ENCODE measurements at places on chromosomes 1 and 21. TPM values are rescaled to one million over a fixed set of nuclear protein-coding genes. Genes with fewer than 3 reads are reported as not detected.
A peak's percentile ranks its signal among the peaks of the same experiment; 100 is the strongest.

GRCh38 chr1:155130272-155131006 lies 2.8 kb downstream of the EFNA1 start:
- DNase-seq: no peak

The MYBPH gene
- 0.09 TPM for polyA plus RNA-seq

The YOD1 gene
- 2.5 TPM for polyA plus RNA-seq

The G0S2 gene
- polyA plus RNA-seq: 4.7 TPM

GRCh38 chr1:115545096-115545720 lies 96.6 kb upstream of the VANGL1 start:
- no peak for DNase-seq

GRCh38 chr1:61361931-61362330 lies 279.6 kb downstream of the NFIA start:
- no peak for DNase-seq

The WDR3 gene
- 33.4 TPM for polyA plus RNA-seq

DNA sequence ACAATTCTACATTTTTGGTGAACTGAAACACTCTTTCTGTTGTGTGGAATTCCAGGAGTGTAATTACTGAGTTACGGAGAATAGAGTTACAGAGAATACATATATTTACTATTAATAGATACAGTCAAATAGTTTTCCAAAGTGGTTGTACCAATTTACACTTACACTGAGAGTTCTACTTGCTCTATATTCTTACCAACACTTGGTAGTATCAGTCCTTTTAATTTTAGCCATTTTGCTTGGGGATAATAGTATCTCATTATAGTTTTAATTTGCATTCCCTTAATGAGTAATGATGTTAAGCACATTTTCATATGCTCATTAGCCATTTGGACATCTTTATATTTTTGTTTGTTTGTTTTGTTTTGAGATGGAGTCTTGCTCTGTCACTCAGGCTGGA lies 28.9 kb downstream of the AGO4 start:
- DNase-seq: no peak

- DNase-seq: no peak
These were observed 282.9 kb downstream of the PTPRU start for GRCh38 chr1:29519108-29519787.

- no peak for DNase-seq
These were observed 25.7 kb upstream of the VPS13D start for GRCh38 chr1:12204140-12204539.

The EDN2 gene
- 0.19 TPM for polyA plus RNA-seq

The CA6 gene
- not detected for polyA plus RNA-seq

DNA sequence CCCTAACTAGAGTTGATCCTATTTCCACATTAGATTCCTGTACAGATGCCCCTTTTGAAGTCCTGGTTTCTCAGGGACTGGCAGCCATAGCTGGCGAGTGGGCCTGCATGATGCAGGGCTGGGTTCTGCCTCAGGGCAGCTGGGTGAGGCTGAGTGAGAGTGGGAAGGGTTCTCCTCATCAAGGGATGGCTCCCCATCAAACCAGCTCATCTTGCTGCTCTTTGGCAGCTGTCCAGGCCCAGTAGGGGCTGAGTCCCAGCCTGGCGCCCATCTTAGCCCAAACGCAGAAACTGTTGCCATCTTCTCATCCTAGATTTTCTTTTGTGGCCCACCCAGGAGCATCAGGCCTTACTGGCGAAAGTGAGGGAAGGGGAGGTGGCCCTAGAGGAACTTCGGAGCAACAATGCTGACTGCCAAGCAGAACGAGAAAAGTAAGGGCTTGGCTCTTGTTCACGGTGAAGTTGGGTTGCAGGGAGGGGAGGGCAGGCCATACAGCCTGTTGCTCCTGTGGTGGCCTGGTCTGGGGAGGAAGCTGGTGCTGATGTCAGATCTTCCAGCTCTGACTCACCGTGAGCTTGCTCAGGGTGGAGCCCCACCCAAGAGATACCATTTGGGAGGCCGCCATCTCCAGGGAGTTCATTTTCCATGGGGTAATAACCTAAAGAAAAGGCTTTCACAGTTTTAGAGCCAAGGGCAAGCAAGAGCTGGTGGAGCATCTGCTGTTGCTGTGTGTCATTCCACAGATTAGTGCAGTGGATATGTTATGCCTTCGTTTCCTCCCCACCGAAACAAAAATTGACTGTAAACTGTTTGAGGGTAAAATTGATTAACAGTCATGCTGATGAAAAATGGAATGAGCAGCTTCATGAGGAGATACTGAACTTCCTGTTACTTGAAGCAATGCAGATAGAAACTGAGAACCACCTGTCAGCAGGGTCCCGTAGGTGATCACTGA lies 34.7 kb downstream of the TUFT1 start:
- no peak for DNase-seq

- DNase-seq: no peak
These were observed 202.3 kb downstream of the LTN1 start for GRCh38 chr21:28790335-28790734.

DNA sequence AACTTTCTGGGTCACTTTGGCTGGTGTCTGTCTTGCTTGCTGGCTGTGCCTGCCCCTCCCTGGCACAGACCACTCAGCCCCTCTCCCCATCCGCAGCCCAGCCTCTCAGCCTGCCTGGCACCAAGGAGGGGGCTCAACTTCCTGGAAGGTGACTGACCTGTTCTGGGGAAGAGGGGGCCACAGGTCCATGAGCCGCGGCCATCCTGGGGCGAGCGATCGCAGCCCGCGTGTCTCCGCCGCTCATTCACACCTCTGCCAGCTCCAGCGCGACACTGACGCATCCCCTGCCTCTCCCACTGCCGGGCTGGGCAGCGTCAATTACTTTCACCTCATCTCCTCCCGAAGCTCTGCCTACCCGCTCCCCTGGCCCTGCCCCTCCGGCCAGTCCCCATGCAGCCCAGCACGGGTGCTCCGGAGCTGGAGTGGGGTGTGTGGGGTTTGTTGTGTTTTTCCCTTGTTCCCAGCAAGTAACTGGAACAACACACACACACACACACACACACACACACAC lies 14.3 kb downstream of the SLC6A9 start:
- DNase-seq: no peak

DNA sequence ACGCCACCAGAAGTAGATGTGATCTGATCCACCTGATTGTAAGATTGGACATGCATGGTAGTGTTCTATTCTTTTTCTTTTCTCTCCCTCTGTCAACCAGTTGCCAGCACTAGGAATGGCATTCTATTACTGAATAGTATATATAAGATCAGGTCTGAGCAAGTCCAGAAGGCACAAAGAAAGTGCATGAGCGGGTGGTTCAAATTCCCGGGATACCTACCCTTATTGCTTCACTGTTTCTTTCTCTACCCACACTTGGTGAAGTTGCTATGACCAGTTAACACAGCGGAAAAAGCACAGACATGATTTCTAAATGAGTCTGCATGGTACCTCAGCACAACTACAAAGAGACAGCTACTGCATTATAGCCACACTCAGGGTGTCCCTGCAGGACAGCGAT lies 64.0 kb downstream of the SLC9A1 start:
- DNase-seq: no peak

The PHF13 gene
- 11.6 TPM for polyA plus RNA-seq

DNA sequence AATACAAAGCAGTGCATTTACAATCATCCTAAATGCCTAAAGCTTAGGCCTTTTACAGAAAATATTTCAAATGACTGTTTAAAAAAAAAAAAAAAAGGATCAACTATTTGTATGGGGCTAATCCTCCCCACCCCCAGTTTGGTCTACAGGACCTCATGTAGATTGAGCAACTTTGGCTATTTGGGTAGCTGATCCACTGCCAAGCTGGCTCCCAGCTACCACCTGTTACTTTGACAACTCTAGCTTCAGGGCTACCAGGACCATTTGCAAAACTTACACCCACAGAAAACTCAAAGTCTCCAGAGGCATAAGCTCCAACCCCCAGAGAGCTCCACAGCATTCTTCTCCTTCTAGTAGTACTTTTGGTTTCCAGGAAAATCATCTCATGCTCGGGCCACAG lies 29.4 kb downstream of the JAK1 start:
- no peak for DNase-seq

GRCh38 chr1:224198572-224198971 lies 15.5 kb downstream of the DEGS1 start:
- DNase-seq: no peak

- DNase-seq: peak; percentile 65
These were observed 43.7 kb upstream of the RNF11 start for GRCh38 chr1:51192213-51192843.

DNA sequence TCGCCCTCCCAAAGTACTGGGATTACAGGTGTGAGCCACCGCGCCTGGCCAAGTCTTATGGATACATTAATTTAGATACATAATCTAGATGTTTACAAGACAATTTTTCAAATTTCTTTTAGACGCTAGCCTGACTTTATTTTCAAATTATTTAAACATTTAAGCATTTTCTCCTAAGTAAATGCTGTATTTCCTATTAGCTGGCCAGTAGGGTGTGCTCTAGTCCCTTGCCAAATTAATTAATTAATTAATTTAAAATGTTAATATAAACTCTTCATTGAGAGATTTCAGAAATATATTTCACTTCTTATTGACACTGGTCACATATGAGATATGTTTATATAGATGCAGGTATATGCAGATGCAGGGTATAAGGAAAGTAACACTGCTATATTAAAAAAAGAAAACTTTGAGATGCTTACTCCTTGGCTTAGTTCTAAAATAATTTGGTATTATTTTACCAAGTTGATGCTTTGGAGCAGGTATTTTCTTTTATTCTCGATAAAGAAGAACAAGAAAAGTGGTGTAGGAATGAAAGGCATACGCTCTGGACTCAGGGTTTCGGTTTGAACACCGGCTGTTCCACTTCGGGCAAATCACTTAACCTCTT lies 5.2 kb upstream of the ERRFI1 start:
- DNase-seq: no peak

DNA sequence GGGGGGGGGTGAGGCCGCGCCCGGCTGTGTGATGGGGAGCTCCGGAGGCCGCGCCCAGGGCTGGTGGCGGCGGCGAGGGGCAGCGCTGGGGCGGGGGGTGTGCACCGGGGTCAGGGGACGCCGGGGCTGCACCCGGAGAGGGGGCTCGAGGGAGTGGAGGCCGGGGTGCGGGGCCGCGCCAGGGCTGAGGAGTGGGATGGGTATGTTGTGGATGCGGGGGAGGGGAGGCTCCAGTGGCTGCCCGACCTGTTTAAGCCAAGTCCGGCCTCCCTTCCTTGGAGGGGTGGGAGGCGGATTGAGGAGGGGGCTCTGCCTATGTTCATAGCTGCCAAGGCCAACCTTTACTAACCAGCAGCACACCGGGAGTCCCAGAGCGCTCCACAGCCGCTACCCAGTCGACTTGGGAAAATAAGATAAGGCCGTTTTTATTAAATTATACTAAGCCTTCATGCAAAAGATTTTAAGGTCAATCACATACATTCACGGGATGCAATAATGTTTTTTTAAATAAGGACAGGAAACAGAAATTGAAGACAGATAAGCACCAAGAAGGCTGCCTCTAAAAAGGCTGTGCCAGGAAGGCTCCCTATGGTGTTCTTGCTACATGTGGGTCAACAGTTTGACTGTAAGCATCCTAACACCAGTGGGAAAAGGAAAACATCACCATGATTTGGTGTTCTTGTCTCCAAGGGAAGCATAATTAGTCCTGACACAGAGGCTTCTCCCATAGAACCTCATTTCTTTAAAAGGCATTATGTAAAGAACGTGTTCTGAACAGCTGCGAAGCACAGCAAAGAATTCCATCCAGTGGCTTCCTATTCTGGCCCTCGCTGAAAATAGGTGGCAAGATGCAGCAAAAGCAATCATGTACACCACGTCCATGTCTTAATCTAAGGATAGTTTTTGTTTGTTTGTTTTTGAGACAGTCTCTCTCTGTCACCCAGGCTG lies 626 bp upstream of the HLCS start:
- DNase-seq: no peak

GRCh38 chr1:58883037-58883887 lies 99.4 kb upstream of the JUN start:
- peak; percentile 79 for DNase-seq

DNA sequence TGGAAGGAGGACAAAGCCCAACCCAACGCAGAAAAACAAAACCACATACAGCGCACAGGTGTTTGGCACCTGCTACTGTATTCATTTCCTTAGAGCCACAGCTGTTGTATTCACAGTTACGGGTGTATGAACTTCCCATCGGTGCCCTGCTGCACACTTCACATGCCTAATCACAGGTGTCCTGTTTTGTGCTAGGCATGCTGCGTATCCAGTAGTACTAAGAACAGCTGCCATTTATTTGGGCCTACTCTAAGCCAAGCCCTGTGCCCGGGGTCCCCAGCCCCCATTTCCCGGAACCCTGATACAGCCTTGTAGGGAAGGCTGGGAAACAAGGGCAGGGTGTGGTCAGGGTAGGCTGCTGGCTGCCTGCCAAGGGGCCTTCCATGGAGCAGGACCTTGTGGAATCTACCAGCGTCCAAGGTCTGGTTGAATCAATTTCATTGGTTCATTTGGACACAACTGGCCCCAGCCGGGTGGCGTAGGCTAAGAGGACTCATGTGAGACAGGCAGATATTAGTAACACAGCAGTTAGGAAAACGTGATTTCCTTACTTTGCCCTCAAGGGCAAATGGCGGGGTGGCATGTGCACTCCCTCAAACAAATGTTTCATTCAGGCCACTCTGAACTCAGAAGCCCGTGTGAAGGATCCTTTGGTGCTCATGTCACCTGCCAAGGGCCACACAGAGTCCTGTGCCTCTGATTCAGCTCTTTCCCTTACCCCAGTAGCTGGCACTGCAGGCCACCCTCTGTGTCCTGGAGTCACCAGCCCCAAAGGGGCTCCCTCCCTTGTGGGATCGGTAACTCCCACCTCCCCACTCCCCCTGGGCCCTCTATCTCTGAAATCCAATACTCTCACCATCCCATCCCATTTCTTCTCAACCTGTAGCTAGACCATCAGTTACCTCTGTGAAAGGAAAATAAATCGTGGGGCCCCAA lies 986 bp upstream of the RNF186 start:
- no peak for DNase-seq

The SPATA46 gene
- polyA plus RNA-seq: not detected

DNA sequence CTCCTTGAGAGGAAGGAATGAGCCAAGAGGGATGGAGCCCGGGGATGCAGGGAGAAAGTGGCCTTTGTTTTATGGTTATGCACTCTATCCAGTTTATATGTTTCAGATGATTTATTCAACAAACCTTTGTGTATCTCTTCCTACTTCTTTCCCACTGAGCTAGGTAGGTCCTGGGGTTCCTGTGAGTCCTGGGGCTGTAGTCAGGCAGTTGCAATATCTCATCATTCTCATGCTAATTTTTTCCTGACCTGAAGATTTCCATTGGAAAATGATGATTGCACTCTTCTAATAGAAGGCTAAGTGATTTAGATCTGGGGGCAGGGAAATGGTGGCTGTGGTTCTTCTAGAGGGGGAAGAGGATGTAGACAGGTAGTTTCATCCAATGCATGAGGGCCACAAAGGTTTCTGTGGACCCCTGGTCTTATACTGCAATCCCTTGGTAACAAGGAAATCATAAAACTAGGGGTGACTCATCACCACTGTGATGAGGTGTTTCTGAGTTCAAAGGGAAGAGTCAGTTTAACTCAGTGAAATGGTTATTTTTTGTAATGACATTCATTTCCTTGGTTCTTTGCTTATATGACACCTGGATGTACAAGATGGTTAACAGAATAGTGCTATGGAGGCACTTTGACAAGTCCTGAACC lies 20.2 kb downstream of the B3GALT5 start:
- no peak for DNase-seq
